LHCN-M2 (cell line): ENCODE measurements at places on chromosomes 16 and 17. TPM values are rescaled to one million over a fixed set of nuclear protein-coding genes. Genes with fewer than 3 reads are reported as not detected.
A peak's percentile ranks its signal among the peaks of the same experiment; 100 is the strongest.

Gene EVI2B
- total RNA-seq = 6.3 and 10.6 TPM in 2 replicates

Gene BRICD5
- 4.4 and 6.2 TPM in 2 replicates for total RNA-seq

Gene CHST4
- total RNA-seq = 0.17 TPM in 1 of 2 replicates, not detected in the other

Gene UNC45B
- 0.17 TPM in 1 of 2 replicates, not detected in the other for total RNA-seq

Gene CES3
- 0.75 and 0.96 TPM in 2 replicates for total RNA-seq

Gene AMZ2
- 96.8 and 140 TPM in 2 replicates for total RNA-seq

Gene PERCC1
- total RNA-seq = not detected in 2 replicates

- DNase-seq = no peak
Observed at GRCh38 chr17:17504341-17505140, 8.3 kb upstream of the RASD1 start.

DNA sequence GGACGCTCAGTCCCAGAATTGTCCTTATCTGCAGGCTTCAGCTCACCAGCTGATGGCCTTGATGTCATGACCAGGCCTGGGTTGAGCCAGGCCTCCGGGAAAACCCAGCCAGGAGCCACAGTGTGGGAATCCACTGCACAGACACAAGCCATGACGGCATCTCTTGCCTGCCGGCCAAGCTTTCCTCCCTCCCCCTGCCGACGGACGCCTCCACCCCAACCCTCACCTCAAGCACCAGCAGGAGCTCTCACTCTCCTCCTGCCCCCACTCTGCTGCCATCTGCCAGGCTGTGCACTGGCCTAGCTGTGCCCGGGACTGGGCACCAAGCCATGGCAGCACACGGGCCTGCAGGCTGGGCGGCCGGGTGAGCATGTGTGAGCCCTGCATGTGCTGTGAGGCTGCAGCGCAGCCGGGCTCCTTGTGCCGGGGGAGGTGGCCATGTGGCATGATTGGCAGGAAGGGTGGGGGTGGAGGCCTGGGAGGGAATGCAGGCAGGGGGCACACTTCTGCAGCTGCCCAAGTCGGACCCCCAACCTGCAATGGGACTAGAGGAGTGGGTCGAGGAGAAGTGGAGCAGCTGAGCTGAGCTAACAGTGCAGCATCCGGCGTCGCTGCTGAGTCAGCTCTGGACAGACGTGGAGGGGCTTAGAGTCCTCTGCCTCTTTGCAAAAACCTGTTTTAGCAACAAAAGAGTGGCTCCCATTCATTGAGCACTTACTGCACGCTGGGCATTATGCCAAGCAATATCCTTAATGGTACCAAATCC is 268.5 kb downstream of the CBLN1 start:
- peak; percentile 1 for DNase-seq

- no peak for DNase-seq
Observed at GRCh38 chr16:86044881-86045590, 146.1 kb downstream of the IRF8 start.

DNA sequence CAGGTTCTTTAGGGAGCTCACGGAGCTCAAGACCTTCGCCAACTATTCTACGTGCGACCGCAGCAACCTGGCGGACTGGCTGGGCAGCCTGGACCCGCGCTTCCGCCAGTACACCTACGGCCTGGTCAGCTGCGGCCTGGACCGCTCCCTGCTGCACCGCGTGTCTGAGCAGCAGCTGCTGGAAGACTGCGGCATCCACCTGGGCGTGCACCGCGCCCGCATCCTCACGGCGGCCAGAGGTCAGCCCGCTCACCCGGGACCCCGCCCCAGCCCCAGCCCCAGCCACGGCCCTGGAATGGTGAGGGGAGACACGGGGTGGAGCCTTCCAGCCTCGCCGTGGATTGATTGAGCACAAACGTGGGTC is 13.5 kb downstream of the SARM1 start:
- DNase-seq = no peak

DNA sequence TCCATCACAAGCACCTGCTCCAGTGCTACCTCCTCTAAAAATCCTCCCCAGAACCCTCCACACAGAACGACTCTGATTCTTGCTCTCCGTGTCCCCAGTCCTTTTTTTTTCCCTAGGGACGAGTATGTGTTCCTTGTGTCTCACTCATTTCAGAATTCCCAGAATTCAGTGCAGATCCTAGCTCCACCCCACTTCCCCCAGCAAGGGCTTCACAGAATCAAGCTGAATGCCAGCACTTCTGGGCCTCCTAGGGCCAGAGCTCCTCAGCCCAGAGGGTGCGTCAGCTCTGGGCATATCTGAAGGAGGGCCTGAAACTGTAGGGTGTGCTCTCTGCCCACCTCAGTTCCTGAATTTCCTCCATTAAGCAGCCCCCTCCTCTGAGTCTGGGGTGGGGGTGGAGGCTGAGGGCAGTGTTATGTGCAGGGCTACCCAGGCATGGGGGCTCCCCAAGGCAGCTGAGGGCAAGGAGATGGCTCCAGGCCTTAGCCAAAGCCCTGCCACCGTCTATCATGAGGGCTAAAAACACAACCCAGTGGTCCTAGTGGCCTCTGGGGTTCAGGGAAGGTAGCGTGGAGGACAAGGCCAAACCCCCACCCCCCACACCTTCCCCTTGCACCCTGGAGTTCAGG is 6.5 kb downstream of the UNC119 start:
- DNase-seq = no peak

GRCh38 chr17:81386646-81387099 is 8.6 kb upstream of the BAHCC1 start:
- no peak for DNase-seq

GRCh38 chr16:86591270-86591669 is 12.9 kb downstream of the FOXL1 start:
- DNase-seq = no peak

GRCh38 chr16:59593194-59593661 is 859.1 kb upstream of the GOT2 start:
- DNase-seq = peak; percentile 82

GRCh38 chr17:64784353-64785010 is 122.4 kb upstream of the SMURF2 start:
- DNase-seq = no peak

DNA sequence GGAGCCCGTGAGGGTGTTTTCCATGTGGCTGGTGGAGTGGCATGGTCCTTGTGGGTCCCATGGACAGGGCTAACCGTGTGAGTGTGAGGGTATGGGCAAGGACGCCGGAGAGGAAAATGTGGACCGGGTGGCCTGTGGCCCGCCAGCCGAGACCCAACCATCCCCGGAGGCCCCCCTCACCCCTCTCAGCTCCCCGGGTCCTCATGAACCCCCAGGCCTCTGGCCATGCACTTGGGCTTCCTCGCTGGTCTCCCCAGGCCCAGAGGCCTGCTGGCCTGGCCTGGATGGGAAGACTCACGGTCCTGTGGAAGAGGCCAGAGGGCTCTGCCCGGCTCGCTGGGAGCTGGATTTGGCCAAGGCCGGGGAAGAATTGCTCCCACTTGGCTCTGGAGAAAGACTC is 13.1 kb downstream of the RAP1GAP2 start:
- DNase-seq = no peak

DNA sequence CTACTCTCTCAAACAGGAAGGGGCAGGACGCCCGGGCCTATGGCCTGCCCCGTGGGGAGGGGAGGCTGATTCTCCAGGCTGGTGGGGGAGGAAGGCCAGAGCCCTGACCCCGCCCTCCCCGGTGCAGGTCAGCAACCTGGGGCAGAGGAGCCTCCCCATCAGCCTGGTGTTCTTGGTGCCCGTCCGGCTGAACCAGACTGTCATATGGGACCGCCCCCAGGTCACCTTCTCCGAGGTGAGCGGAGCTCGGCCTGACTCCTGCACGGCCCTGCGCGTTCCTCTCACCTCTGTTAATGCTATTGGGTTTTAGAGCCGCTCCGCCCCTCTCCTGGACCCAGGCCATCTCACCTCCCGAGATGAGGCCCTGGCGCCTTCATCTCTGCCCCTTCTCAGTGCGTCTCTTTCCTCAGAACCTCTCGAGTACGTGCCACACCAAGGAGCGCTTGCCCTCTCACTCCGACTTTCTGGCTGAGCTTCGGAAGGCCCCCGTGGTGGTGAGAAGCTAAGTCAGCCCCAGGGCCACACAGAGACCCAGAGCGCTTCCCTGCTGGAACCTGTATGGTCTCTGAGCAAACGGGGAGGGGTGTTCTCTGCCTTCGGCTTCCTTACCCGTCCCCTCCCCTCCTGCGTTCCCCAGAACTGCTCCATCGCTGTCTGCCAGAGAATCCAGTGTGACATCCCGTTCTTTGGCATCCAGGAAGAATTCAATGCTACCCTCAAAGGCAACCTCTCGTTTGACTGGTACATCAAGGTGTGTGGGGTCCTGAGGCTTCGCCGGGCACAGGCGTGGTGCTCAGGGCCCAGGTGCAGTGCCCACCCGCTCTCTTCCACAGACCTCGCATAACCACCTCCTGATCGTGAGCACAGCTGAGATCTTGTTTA is 25.1 kb upstream of the ITGAX start:
- DNase-seq = no peak

- no peak for DNase-seq
Observed at GRCh38 chr17:2684549-2684948, 27.0 kb downstream of the CLUH start.

- DNase-seq = no peak
Observed at GRCh38 chr17:70336411-70336810, 167.1 kb downstream of the KCNJ2 start.

DNA sequence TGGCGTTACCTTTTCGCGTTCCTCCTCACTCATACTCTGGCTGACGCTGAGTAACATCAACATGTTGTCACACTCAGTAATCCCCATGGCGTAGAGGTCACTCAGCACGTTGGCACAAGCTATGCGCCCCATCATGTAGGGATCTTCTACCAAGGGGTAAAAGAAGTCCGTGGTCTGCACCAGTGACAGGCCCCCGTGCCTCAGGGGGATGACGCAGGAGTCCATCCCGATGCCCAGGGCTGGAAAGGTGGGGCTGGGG is 596 bp downstream of the SEPHS2 start:
- no peak for DNase-seq

DNA sequence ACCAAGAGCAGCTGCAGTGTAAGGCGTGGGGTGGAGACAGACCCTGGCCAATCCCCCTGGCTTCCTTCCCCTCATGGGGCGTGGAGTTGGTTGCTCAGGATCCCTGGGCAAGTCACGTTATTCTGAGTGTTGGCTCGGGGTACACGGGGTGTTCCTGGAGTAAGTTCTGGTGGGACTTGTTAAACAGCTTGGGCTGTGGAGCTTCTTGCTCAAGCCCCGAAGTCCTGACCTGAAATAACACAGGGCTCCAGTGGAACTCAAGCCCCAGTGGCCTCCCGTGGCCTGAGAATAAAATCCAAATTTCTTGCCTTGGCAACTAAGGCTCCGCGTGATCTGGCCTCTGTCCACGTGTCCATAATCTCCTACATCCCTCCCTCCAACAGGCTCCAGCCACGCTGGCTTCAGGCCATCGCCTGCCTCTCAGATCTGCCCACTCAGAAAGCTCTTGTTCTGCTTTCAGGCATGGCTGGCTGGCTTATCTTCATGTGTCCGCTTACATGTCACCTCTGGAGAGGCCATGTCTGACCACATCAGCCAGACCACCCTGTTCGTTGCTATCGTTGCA is 49.3 kb upstream of the BCO1 start:
- DNase-seq = peak; percentile 27

DNA sequence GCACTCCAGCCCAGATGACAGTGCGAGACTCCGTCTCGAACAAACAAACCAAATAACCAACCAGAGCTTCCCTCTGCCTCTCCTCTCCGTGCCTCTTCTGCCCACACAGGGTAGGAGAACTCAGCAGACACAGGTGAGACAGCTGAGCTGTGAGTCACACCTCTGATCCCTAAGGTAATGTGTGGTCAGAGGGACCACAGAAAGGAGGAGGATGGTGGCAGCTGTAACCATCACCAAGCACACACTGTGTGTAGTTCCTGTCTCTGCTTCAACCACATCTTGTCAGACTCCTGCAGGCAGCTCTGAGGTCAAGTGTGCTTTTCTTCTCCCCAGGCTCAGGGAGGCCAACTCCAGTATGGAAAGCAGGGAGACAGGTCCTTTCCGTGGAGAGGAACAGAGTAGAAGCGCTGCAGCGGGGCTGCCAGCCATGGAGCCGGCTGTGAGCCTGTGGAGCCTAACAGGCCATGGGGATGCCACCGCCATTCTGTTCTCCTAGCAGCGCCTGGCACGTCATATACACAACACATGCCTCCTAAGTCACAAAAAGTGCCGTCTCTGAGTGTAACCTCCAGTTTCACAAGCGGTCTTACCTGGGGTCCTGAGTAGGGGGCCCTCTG is 7.1 kb downstream of the NUDT16L1 start:
- DNase-seq = peak; percentile 16

GRCh38 chr17:73231395-73231794 is 30.3 kb downstream of the CPSF4L start:
- DNase-seq = peak; percentile 13

GRCh38 chr16:11161974-11162373 is 94.0 kb downstream of the SOCS1 start:
- no peak for DNase-seq

DNA sequence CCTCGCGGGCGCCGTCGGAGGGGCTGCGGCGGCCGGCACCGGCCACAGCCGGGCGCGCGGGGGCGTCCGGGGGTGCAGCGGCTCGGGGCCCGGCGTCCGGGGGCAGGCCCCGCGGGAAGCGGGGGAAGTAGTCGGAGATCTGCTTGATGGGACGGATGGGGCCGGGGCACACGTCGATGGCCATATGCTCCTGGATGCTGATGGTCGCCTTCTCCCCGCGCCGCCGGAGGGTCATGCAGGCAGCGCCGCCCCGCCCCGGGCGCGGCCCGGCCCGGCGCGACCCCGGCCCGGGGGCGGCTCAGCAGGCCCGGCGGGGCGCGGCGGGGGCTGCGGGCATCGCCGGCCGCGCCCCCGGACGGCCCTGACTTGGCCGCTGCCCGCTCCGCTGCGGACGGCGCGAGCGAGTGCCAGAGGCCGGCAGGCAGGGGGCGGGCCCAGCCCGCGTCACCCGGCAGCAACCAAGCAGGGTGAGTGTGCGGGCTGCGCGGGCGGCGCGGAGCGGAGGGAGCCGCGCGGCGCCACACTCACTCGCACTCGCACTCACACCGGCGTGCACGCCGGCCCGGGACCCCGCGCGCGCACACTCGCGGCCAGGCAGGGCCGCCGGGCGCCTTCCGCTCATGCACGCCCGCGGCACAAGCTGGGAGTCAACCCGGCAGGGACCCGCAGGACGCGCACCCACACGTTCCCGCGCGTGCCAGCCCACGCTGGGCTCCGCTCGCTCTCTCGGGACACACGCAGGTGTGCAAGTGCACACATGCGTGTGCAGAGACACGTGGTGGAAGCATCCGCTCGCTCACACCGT is at the start of gene DOC2B:
Gene DOC2B, minus strand, starts transcription at position 406 of the 805 bp plus-strand sequence. Its CDS starts 171 bp downstream, at position 235.
- no peak for DNase-seq

DNA sequence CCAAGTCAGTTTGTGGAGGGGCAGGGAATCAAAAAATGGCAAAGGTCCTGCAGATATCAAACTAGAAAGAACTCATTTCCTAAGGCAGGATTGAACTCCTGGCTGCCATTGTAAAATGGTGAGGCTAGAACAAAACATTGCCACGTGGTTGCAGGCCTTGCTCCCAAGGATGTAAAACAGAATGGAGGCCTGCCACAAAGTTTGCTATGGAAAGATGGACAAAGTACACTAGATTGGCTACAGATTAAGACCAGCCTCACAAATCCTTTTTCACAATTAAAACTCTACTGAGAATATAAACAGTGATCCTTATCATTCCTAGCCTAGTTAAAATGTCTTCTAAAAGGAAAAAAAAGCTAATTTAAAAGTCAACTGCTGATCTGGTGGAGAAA is 30.9 kb downstream of the PHKB start:
- no peak for DNase-seq
